ENCODE measurements at places on chromosomes 5 and 9.

DNA sequence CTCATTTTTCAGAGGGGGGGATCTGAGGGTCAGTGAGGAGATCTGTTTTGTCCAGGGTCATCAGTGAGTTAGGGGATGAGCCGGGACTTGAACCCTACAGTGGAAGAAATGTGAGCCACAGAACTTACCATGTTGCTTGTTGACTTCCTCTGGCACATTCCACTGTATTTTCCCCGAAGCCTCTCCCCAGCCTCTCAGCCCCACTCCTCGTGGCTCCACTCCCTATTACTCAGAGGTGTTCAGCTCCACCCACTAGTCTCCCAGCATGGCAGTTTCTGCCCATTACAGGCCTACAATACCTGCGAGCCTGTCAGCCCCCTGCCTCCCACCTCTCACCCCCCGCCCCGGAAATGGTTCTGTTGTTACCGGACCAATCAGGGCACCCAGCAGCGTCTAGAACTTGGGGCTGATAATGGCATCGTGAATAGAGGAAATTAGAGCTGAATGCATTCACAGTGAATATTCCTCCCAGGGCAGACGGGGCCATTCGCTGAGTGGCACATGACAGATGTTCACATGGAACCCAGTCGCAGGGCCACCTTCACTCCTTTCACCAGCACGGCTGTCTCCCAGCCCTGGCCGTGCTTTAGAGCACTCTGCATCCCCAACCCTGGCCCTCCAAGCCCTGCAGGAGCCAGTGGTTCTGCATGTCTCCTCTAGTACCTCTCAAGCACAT, 81.6 kb downstream of the KCNIP1 start:
- DNase-seq, result no peak

DNA sequence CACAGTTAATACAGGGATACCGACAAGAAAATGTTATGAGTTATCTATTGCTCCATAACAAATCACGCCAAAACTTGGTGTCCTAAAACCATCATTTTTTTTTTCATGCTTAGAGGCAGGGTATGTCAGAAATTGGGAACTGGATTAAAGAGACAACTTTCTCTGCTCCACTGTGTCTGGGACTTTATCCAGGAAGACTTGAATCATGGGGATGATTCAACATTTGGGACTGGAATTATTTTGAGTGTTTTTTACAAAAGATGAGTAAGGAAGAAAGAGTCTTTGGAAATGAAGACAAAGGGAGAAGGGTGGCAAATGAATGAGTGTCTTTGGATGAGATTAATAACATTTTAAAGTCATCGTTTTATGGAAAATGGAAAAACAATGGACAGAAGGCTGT, 1883.7 kb upstream of the C9orf72 start:
- no peak for DNase-seq

DNA sequence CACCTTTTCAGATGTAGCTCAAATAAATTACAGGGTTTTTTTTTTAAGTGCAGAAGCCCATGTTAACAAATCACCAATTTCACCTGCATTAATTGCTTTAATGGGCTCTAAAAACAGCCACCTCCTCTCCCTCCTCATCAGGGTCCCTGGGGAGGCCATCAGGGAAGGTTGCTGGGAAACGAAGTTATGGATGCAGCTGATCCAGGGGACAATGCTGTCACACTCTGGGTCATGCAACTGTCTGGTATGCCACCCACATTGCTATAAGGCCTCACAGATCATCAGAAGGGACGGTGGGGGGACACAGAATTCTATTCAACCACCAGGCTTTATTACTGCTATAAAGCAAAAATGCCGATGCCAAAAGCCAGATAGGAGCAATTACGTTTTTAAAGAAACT, 9.3 kb downstream of the WHRN start:
- no peak for DNase-seq

DNA sequence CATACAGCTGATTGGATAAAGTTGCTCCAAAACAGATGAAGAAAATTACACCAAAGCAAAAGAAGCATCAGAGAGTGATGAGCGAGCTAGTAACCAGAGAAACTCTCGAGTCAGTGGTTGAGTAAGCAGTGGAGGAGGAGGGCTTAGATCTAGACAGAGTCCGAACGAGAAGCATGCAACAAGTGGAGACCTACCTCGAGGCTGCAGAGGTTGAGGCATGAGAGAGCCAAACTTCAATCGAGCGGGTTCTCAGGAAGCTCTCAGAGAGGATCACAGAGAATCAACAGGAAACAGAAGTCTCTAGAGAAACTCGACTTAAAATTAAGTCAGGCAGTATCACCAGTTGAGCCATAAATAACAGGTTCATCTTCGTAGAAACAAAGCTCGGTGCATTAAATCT, 6.1 kb downstream of the RUSC2 start:
- no peak for DNase-seq

DNA sequence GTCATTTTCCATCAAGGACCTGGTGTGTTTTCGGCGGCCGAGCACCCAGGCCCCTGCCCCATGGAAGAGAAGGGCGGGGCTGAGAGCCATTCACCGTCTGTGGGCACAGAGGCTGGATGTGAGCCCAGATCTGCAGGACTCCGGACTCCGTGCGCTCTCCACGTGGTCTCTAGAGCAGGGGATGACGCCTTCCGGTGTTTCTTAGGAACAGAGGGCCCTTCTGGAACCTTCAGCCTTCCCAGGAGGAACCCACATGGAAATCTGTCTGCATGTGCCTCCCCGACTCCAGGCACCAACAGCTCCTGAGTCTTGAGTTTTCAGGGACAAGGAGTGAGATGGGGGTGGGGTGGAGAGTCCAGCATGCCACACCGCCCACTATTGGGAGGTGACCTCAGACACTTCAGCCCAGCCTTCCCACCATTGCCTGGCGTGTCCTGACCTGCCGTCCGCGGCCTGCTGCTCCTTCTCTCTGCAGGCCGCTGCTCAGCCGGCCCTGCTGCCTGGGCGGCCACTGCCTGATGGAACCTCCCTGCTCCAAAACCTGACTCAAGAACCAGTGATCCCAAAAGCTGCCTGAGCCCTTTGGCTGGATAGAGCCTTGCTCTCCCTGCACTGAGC, 2.4 kb upstream of the RXRA start:
- DNase-seq, result peak; percentile 95

GRCh38 chr5:176614805-176615478, 5.0 kb upstream of the GPRIN1 start:
- peak; percentile 99 for DNase-seq

DNA sequence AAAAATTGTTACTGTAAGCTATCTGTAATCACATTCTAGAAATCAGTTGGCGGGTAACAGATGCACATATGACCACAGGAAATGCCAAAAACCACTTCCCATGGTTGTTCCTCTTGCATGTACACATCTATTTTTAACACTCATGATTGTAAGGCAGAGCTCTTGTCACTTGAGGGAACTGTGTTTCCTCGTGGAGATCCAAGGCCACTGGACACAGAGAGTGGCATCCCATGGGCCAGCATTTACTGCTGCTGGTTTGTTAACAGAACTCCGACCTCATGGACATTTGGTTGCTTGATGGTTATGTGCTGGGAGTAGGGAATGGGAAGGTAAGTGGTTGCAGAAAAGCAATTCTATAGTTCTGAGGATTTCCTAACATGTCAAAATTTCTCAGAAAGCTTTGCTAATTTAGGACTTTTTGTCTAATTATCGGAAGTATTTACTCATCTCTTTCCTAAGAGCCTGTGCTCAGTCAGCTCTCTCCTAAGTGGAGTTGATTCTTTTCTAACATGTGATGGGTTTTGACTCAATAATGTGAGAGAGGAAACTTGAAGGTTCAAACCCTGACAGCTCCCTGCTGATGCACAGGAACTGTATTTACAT, 202.0 kb upstream of the NR3C1 start:
- no peak for DNase-seq

DNA sequence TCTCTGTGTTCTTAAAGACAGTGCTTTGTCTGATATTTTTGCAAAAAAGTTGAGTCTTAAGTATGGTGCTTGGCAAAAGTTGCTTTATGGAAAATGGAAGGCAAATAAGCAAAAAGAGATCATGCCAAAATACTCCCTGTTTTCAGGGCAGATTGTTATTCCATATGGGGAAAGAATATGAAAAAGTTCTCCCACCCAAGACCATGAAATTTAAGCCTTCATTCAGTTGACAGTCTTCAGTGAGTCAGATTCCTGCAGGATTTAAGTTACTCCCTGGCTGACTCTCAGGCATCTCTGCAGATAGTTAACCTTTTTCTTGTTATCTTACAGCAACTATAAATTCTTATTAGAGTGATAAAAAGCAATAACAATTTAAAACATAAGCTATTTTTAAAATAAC, 601.6 kb downstream of the PDE4D start:
- no peak for DNase-seq

DNA sequence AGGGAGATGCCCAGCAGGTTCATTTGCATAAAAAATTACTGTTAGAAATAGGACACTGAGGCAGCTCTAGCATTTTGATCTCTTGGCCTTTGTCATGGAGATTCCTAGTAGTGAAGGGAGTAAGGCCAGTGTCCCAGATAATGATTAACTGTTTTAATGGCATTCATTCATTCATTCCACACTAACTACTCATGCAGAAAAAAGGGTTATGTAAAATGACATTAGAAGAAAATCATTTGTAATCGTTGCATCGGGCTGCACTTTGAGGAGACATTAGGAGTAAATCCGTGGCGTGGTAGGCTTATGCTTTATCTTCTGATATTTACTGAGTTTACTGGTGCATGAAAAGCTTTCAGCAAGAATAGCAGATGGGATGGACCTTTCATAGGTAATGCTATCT, 82.6 kb upstream of the GRHPR start:
- DNase-seq, result no peak

DNA sequence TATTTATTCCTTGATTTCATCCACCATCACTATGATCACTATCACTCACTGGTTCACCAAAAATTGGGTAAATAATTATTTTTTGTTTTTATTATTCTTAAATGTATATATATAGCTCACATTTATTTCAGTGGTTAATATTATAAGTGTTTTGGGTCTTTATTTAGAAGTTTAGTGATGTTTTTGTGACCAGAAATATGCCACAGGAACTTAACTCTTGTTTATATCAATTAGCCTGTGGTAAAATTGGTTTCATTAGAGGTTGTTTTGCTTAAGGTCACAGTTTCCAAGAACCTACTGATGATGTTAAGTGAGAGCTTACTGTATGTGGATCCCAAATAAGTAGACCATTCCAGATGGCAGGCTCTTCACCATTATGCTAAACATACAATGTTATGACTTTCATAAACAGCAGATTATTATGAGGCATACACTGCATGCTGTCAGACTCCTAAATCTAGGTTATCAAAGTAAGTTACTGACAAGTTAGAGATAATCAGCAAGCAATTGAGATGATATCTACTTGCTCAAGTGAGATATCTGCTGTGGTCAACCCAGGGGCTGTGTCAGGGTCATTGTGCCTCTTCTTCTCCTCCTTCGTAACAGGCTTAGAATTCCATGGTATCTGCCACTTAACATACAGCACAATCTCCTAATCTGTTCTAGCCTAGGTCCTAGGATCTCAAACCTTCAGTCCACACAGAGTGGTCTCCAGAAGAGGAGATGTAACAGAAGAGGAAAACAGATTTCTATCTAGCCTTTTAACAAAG, 57.6 kb downstream of the NR3C1 start:
- DNase-seq, result no peak

Data from osteoblast (primary cell).